ENCODE measurements at places on chromosomes 7 and 10.

DNA sequence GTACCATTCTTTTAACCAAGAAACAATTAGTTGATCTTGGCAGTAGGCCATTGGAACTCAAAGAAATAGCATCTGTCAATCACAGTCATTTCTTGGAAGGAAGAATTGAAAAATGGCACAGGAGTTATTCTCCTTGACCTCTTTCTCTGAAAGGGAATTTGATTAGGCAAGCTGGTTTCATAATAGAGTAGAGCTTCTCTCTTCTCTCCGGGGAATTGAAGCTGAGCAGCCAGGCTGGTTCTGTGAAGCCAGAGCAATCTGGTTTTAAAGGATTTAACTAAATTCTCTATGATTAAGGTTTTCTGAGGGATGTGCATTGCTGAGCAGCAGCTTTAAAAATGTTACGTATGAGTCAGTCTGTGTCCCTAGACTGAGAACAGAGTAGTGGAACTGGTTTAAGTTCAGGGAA is 70.2 kb downstream of the AHCYL2 start:
- no peak for DNase-seq

DNA sequence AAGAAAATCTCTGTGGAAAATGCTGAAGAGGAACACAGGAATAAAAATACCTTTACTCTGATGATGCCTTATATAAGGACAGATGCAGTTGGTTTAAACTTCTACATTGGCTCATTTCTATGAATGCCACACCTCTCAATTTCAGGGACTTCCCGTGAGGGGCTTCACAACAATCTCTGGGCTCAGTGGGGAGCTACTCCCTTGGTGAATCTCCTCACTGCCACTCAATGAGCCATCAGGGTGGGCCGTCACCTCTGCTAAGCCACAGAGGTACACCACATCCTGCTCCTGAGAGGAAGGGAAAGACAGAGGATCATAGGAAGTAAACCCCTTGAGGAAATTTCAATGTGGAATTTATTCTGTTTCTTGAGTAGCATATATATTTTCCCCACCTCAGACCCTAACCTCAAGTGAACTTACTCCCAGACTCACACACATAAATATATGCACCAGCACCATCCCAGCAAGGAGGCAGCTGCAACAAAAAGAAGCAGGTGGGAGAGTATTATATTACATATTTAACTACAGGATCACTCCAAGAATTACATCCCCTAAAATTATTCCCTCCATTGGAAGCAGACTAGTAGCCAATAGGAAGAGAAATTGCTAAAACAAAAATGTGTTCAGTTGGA is 63.3 kb upstream of the PRSS1 start:
- no peak for DNase-seq

- DNase-seq, result no peak
These were observed 129.0 kb downstream of the BICC1 start for GRCh38 chr10:58641708-58642107.

DNA sequence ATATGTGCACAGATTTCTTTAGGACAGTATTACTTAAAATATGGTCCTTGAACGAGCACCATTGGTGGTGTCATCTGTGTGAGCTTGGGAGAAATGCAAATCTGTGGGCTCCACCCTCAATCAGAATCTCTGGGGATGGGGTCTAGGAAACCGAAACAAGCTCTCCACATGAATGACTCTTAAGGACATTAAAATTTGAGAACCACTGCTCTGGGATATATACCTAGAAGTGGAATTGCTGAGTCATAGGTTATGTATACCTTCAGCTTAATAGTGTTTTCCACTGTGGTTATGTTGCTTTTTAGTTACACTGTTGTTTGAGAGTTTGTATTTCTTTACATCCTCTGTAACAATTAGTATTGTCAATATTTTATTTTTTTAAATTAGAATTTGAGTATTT is 24.0 kb downstream of the ZNRF2 start:
- no peak for DNase-seq

DNA sequence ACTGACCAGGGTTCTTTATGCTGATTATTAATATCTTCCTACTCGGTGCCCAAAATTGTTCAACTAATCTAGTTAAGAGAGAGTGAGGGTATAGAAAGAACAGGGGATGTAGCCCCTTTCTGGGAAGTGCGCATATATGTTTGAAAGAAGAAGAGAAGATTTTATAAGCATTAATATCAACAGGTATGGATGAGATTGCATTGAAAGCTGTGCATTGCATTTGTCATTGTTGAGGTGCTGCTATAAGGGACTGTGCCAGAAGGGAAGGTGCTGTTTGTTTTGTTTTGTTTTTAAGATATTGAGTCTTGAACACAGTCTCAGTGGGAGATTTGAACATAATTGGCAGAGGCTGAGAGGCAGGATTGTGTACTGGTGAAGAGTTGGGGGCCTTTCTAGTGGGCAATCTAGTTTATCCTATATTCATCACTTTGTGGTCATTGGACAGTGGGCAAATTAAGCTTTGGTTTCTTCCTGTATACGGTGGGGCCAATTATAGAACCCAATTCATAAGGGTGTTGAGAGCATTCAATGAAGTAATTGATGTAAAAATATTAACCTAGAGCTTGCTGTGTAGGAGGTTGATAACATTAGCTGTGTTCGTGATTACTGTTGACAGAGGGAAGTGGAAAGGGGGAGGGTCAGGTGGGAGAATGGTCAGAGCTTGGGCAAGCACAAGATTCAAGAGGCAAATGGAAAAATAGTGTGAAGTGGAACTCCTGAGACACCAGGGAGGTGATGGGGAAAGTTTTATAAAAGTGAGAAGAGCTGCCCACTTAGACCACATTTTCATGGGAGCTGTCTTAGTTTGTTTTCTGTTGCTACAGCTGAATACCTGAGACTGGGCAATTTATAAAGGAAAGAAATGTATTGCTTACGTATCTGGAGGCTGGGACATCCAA is 19.9 kb upstream of the PCGF5 start:
- DNase-seq, result no peak

GRCh38 chr7:79612022-79612421 is 158.6 kb upstream of the MAGI2 start:
- DNase-seq, result no peak

- no peak for DNase-seq
These were observed 39.0 kb downstream of the FRMPD2 start for GRCh38 chr10:48235501-48235900.

- no peak for DNase-seq
These were observed 21.3 kb downstream of the DLG5 start for GRCh38 chr10:77905086-77905748.

- no peak for DNase-seq
These were observed 199.9 kb upstream of the NRP1 start for GRCh38 chr10:33534416-33534815.

- no peak for DNase-seq
These were observed 213.7 kb downstream of the ITGB1 start for GRCh38 chr10:32744321-32744720.

DNA sequence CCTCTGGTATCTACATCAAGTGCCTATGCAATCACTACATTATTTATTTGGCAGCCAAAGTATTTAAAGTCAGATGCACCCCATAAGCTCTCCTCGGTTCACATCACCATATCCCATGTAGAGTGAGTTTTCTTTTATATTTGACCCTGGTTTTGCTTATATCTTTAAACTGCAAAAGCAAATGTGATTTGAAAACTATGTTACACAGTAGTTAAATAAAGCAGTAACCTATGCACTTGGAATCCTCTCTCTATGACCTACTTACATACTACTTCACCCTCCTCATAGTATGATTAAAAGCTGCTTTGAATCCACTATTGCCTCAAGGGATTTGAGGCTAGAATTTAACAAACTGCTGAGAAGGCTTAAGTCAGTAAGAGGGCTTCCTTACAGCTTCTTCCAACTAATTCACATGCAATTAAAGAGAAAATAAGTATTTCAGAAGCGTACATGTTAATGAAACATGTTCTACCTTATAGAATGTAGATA is 2.2 kb upstream of the CELF2 start:
- no peak for DNase-seq

Measured in amygdala (tissue), 56 donors.